ENCODE measurements at places on chromosomes 13 and 19.
A peak's percentile ranks its signal among the peaks of the same experiment; 100 is the strongest.

- DNase-seq, result no peak
These were observed 48.7 kb upstream of the ZNF835 start for GRCh38 chr19:56720281-56720680.

DNA sequence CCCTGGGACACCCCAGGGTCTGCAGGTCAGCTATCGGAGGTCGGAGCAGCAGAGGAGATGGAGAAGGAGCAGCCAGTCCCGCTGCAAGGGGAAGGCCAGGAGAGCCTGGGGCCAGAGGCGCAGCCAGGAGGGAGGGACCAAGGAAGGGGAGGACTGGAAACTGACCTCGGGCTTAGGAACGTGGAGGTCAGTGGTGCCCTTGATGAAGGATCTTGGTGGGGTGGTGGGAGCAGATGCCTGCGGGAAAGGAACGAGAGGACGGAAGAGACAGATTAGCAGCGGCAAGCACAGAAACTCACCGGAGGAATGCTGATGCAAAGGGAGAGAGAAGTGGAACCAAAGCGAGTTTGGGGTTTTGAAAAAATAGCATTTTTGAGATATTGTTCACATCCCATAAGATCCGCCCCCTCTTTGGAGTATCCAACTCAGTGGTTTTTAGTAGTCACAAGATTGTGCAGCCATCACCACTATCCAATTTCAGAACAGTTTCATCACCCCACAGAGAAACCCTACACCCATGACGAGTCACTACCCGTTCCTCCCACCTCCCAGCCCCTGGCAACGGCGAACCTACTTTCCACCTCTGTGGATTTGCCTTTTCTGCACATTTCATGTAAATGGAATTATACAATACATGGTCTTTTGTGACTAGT is 22.1 kb downstream of the PLEKHF1 start:
- DNase-seq, result peak; percentile 58

DNA sequence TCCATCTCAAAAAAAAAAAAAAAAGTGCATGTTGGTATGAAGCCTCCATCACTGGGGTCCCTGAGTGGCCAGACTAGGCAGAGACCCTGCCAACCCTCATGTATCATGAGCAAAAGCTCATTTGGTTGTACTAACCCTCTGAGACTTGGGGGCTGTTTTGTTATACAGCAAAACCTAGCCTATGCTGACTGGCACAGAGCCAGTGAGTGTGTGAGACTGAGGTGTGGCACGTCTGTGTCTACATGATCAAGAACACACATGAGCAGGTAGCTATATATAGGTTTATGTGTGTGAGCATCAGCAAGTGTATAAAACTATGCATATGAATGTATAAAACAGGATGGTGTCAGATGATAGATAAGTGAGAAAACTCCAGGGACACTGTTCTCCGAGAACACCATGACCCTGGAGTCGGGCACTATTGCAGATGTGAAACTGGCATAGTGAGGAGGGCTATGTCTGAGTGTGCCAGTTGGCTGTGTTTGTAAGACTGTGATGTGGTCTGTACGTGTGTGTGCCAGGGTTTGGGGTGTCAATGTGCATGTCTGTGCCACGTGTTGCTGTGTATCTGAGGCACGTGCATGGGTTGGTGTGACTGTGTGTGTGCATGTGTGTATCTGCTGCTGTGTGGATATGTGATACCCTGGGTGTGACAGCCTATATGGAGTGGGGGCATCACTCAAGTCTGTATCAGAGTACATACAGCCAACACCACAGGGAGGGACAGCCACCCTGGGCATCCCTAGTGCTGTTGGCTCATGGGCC is 44.5 kb downstream of the OLFM2 start:
- DNase-seq, result no peak

GRCh38 chr13:113857531-113858195 is 6.2 kb downstream of the GAS6 start:
- no peak for DNase-seq

DNA sequence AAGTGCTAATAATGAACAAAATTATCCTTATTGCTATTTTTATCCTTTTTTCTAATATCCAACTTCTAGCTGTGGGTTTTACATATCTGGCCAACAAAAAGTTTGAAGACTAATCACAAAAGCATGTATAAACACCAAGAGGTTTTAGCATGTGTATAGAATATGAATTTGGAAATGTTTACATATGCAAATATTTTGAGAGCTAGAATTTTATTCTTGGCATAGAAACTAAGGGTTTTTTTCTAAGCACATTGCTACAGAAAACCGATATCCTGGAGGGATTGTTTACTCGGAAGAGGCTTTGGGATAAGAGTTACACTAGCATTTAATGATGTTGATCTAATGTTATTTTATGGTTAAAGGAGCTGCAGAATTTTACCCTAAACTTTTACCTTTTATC is 392.1 kb downstream of the EFNB2 start:
- no peak for DNase-seq

DNA sequence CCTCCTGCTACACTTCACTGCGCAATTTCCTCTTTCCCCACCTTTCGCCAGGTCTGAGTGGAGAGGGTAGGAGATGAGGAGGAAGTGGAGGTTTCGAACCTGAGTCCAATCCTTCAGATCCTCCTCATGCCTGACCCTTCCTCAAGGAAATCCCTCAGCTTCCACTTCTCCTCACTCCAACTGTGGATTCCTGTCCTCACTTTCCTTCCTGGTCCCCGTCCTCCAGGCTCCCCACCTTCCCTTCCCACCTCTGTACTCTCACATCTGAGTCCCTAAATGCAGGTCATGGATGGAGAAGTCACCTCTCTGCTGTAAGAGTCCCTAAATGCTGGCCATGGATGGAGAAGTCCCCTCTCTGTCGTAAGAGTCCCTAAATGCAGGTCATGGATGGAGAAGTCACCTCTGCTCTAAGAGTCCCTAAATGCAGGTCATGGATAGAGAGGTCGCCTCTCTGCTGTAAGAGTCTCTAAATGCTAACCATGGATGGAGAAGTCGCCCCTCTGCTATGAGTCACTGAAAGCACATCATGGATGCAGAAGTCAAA is 3.1 kb downstream of the TMEM86B start:
- no peak for DNase-seq

DNA sequence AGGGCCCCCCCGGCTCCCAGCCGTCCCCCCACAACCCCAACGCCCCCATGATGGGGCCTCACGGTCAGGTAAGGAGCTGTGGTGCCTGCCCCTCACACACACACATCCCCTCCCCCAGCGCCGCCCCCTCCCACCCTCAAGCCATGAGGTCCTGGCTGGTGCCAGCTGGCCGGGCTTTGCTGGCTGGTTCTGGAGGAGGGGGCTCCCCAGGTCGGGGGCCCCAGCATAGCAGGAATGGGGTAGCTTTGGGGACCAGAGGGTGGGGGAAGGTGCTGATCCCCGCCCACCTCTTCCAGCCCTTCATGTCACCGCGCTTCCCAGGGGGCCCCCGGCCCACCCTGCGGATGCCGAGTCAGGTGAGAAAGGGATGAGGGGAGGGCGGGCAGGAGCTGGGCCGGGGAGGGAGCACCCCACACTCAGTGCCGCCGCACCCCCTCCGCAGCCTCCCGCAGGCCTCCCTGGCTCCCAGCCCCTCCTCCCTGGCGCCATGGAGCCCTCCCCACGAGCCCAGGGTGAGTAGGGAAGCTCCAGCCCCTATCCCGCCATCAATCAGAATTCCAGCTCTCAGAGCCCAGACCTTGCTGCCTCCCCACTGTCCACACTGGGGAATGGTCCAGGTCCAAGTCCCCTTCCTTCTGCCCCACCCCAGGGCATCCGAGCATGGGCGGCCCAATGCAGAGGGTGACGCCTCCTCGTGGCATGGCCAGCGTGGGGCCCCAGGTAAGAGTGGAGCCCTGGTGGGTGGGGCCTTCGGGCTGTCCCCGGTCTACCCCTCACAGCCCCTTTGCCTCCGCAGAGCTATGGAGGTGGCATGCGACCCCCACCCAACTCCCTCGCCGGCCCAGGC is 6.4 kb downstream of the ISYNA1 start:
- no peak for DNase-seq

- DNase-seq, result no peak
These were observed 10.2 kb downstream of the C2CD4C start for GRCh38 chr19:398719-399118.

GRCh38 chr13:49914947-49915346 is 21.2 kb downstream of the SPRYD7 start:
- DNase-seq, result no peak

DNA sequence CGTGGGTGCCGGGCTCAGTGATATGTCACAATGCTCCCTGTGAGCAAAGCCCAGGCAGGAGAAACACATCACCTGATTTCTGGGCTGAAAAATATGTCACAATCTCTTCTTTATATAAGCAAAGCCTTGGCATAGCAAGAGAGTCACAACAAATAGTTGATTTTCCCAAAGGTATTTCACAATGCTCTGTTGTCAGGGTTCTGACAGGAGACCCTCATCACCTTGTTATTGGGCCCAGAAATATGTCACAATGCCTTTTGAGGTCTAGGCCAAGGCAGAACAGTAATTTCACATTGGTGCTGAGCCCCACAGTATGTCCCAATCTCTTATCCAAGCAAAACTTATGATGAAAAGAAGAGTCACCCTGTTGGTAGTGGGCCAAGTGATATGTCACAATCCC is 125.7 kb downstream of the ZNF675 start:
- DNase-seq, result no peak

All from activated CD4-positive, alpha-beta T cell treated with anti-CD3 and anti-CD28 coated beads, Interleukin-2, Interleukin-6, amounts not matched to agents 100 ng/mL and 50 ng/mL, durations not matched to agents 16 hours and 8 hours (primary cell).